ENCODE measurements at places on chromosomes 4 and X. TPM values are rescaled to one million over a fixed set of nuclear protein-coding genes. Genes with fewer than 3 reads are reported as not detected.

- H3K36me3 ChIP-seq: no peaks in the 10 kb centered on the region
- no peak overlapping the region for H3K27ac ChIP-seq
- H3K27me3 ChIP-seq: no peaks in the 10 kb centered on the region
Measured at GRCh38 chr4:141058591-141059512, 74.4 kb downstream of the RNF150 start.

GRCh38 chr4:38967260-38968095 lies 64.7 kb downstream of the TMEM156 start:
- no peak overlapping the region for H3K4me3 ChIP-seq
- H3K4me1 ChIP-seq: no peaks in the 10 kb centered on the region
- H3K27me3 ChIP-seq: no peaks in the 10 kb centered on the region
- H3K36me3 ChIP-seq: no peaks in the 10 kb centered on the region

GRCh38 chr4:185457136-185457535 lies 14.4 kb downstream of the CCDC110 start:
- no peak overlapping the region for H3K4me3 ChIP-seq
- no peaks in the 10 kb centered on the region for H3K4me1 ChIP-seq
- H3K27ac ChIP-seq: no peak overlapping the region
- H3K36me3 ChIP-seq: no peaks in the 10 kb centered on the region
- no peak for DNase-seq
- H3K27me3 ChIP-seq: no peaks in the 10 kb centered on the region

- H3K4me3 ChIP-seq: no peak overlapping the region
- no peaks in the 10 kb centered on the region for H3K4me1 ChIP-seq
- DNase-seq: no peak
- H3K27me3 ChIP-seq: no peaks in the 10 kb centered on the region
Measured at GRCh38 chr4:84968925-84969324, 2.4 kb upstream of the WDFY3 start.

GRCh38 chr4:62709618-62710252 lies 1509.6 kb downstream of the ADGRL3 start:
- no peaks in the 10 kb centered on the region for H3K4me1 ChIP-seq
- H3K27ac ChIP-seq: no peak overlapping the region
- no peak overlapping the region for H3K4me3 ChIP-seq
- no peaks in the 10 kb centered on the region for H3K27me3 ChIP-seq
- DNase-seq: no peak

- H3K27ac ChIP-seq: no peak overlapping the region
- no peaks in the 10 kb centered on the region for H3K27me3 ChIP-seq
- no peak for DNase-seq
- H3K36me3 ChIP-seq: no peaks in the 10 kb centered on the region
Measured at GRCh38 chr4:109051054-109051453, 251.4 kb downstream of the COL25A1 start.

GRCh38 chr4:73523126-73523525 lies 41.6 kb downstream of the AFM start:
- H3K36me3 ChIP-seq: no peaks in the 10 kb centered on the region
- no peak overlapping the region for H3K27ac ChIP-seq

DNA sequence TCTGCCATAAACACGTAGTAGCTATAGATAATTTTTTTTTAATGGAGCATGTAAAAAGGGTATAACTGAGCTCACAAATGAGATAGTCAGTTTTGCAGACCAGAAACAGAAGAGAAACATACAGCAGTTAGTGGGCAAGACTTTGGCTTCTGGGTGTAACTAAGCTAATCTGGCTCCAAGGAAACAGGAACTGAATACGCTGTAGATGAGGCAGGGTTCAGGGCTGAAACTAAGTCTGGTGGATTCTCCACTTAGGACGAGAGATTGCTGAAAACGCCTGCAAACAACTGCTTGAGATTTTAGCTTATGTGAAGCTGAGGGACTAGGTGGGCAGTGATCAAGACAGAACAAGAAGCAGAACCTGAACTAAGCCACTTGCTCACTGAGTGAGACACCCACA lies 91.7 kb downstream of the SMIM20 start:
- H3K27me3 ChIP-seq: no peaks in the 10 kb centered on the region
- H3K36me3 ChIP-seq: no peaks in the 10 kb centered on the region
- no peak overlapping the region for H3K27ac ChIP-seq
- H3K4me3 ChIP-seq: no peak overlapping the region

- H3K4me1 ChIP-seq: peaks cover 4% of the 10 kb centered on the region
- no peak overlapping the region for H3K27ac ChIP-seq
- H3K27me3 ChIP-seq: no peaks in the 10 kb centered on the region
- no peak for DNase-seq
Measured at GRCh38 chr4:113975578-113975977, 3.9 kb downstream of the ARSJ start.

DNA sequence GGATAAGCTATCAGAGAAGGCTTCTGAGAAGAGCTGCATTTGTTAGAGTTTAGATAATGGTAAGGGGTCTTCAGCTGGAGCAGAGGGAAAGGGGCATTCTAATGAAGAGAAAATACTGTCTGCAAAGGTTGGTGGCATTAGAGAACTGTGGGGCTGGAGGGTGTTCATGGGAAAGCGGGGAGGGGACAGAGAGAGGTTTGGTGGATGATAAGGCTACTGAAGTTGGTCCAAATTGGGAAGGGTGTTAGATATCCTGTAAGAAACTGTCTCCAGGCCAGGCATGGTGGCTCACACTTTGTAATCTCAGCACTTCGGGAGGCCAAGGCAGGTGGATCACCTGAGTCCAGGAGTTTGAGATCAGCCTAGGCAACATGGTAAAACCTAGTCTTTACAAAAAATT lies 59.9 kb downstream of the AFF1 start:
- no peak overlapping the region for H3K4me3 ChIP-seq
- no peaks in the 10 kb centered on the region for H3K36me3 ChIP-seq
- no peaks in the 10 kb centered on the region for H3K4me1 ChIP-seq
- DNase-seq: no peak
- no peaks in the 10 kb centered on the region for H3K27me3 ChIP-seq
- H3K27ac ChIP-seq: peak overlapping the region; percentile 18

GRCh38 chr4:56772134-56772533 lies 49.4 kb downstream of the SPINK2 start:
- DNase-seq: no peak
- H3K27me3 ChIP-seq: no peaks in the 10 kb centered on the region
- no peaks in the 10 kb centered on the region for H3K36me3 ChIP-seq

- H3K27me3 ChIP-seq: no peaks in the 10 kb centered on the region
- H3K27ac ChIP-seq: no peak overlapping the region
- H3K36me3 ChIP-seq: no peaks in the 10 kb centered on the region
Measured at GRCh38 chr4:35238793-35239192, 1005.5 kb downstream of the ARAP2 start.

The CAMK2D gene
- total RNA-seq: 48.7 TPM

The IL3RA gene
- 3.3 TPM for total RNA-seq

Measured in prostate gland (tissue), 2 donors.